ENCODE measurements at places on chromosomes 4 and X. TPM values are rescaled to one million over a fixed set of nuclear protein-coding genes. Genes with fewer than 3 reads are reported as not detected.

OPRPN gene
- polyA plus RNA-seq: not detected

ARHGAP36 gene
- polyA plus RNA-seq: 170 TPM

MAGEA1 gene
- not detected for polyA plus RNA-seq

RRAGB gene
- polyA plus RNA-seq: 17.2 TPM

UCHL1 gene
- polyA plus RNA-seq: 17.6 TPM

CYBB gene
- 20.5 TPM for polyA plus RNA-seq
